AG09319 (cell line): ENCODE measurements at places on chromosomes 12 and 14.

DNA sequence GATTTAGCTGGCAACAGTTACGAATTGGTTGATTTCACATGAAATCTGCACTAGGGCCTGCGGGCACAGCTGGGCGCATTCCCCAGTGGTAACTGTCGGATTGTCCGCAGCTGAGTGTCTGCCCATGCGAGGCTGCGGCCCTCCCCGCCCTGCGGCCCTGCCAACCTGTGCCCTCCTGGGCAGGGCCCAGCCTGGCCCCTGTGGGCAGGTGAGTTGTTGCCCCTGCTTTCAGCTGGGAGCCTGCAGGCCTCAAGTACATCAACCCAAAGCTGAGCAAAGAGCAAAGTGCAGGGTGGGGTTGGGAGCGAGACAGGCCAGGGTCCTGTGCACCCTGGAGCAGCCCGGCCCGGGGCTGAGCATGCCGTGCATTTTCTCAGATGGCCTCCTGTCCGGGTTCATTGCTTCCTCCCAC is 89.1 kb downstream of the ADGRD1 start:
- no peak for DNase-seq

DNA sequence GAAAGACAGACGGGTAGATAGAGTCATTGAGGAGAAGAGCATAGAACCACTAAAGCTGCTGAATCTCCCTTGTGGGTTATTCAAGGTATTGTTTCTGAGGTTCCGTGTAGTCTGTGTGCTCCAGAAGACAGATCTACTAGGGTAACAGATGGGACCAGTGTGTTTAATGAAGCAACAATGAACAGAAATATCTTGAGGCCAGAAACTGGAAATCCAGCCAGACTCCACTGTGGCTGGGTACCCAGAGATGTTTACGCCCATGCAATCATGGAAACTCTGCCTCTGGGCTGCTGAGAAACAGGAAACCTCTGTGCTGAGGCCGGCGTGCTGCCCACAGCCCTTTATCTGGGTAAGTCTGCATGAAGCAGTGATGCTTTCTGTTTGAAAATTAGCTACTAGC is 8.3 kb downstream of the PROX2 start:
- DNase-seq = peak; percentile 69

DNA sequence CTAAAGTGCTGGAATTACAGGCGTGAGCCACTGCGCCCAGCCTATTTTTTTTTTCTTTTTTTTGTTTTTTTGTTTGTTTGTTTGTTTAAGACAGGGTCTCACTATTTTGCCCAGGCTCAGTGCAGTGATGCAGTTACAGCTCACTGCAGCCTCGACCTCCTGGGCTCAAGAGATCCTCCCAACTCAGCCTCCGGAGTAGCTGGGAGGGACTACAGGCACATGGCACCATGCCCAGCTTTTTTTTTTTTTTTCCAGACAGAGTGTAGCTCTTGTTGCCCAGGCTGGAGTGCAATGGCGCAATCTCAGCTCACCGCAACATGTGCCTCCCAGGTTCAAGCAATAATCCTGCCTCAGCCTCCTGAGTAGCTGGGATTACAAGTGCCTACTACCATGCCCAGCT is 5.8 kb upstream of the ITFG2 start:
- DNase-seq = no peak

GRCh38 chr12:115617391-115617790 is 660.1 kb downstream of the MED13L start:
- no peak for DNase-seq

DNA sequence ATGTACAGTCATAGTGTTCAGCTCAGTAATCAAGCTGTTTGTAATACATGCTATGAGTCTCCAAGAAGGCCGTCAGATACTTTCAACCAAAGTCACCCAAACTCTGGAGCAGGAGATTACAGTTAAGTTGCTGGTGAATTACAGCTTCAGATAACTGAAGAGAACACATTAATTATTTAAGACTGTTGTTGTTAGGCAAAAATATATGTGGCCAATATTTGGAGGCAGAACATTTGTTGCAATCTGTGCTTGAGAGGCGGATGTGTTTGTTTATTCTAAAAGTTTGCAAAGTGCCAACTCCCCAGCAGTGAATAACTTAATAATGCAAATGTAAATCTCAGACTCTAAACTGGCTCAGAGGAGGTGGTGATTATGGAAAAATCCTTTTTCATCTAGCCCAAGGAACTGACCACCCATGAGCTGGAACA is 300.7 kb upstream of the TBX3 start:
- DNase-seq = no peak

DNA sequence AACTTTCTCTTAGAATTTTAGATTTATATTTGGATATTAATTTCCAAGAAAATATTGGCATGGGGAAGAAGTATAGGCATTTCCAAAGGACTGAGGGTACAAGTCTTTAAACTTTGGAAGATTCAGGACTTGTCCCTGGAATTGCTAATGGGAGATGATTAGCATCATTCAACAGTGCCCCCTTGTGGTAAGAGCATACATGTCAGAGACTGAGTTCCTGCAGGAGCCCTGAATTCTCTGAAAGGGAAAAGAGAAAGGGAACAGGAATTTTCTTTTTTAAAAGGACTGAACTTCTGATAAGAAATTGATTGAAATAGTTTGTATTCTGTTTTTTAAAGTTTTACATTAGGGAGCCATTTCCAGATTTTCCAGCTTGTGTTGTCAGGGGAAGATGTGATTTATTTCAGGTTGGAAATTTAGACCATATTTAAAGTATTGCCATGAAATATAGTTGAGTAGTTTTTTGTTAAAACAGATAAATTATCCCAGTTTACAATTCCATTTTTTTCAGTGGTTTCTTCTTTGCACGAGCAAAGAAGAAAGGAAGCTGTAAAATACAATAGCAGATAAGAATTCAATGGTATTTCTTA is 44.0 kb upstream of the REP15 start:
- peak; percentile 66 for DNase-seq

- no peak for DNase-seq
These were observed 117.4 kb upstream of the RTL1 start for GRCh38 chr14:101020834-101021370.

DNA sequence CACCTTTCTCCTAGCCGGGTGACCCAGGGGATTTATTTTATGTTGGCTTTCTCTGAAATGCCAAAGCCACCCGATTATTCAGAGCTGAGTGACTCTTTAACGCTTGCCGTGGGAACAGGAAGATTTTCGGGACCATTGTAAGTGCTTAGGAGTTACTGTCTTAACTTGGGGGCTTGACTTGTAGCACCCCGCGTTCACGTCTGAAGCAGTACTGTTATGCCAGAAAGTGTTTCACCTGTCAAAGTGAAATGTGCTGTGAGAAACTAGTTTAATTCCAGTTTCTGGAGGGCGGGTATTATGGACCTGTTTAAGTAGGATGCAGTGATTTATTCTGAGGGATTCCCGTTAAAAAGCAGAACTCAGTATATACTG is 218 bp downstream of the LYSET start:
- DNase-seq = no peak
